Anterior cingulate cortex (tissue), 58 donors: ENCODE measurements at places on chromosomes 2 and 18.

DNA sequence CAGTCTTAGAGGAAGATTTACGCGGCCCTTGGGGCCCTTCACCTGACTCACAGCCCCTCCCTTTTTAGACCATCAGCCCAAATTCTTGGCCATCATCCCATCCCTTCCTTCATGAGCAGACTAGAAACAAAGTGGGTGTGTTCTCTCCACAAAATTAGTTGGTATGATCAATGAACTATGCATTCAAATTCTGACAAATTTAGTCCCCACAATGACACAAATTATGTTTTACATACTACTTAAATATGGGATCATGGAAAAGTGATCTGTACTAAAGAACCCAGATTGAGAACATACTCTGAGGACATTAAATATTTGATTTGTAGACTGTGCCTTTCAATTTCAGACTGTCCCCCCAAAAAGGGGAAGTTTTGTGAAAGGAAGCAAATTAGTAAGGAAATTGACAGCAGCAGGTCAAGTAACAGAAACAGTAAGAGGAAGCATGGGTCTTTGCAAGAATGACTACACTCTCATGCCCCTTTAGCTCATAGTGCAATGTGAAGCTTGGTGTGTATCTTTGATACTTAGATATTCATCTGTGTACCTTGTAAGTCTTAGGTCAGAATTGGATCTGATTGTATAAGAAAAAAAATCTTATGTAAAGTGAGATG lies 2.2 kb upstream of the MAPRE2 start:
- DNase-seq, result no peak

DNA sequence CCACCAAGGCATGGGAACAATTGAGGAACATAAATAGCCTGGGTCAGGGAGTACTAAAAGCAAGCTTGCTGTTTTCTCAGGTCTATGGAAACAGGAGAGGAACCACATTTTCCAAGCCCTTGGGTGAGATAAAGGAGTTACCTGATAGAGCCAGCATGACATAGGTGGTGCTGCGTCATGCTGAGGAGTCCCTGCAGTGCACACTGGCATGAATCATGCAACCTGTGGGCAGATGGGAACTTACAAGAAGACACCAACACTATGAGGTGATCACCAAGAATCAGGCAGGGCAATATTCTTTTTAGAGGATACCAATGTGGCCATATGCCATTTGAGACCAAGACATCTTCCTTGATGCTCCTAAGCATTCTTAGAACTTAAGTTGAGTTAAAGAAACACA lies 531.8 kb downstream of the ZEB2 start:
- DNase-seq, result no peak

DNA sequence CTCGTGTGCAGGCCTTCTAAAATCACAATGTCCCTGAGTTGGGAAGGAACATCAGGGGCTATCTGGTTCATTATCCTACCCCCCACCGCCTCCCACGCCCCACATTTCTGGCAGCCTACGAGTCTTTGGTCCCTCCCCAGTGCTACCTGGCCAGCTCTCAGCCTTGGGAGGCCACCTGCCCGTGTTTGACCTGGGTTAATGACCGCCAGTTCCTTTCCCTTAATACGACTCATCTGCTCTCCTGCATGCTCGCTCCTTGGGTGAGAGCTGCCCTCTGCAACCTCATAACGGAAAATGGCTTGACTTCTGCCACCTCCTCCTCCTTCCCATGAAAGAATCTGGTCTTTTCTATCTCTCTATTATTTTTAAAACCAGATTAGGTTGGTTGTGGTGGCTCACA lies 112.5 kb downstream of the NEDD4L start:
- DNase-seq, result no peak

DNA sequence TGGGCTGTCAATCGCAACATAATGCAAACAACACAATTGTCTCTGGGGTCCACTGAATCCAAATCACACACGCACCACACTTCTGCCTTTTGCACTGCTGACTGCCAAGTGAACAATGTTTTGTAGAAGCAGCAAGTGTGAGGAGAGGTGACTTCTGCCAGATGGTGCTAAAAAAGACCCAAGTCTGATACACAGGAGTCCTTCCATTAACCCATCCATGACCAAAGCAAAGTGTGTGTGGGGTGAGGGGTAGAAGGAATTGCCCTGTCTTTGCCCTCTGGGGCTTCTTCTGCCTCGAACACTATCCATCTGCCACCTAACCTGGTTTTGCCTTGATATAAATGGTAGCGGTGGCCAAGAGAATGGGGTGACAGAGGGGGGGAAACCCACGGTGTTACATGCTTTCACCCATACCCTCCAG lies 50.0 kb downstream of the C2orf42 start:
- no peak for DNase-seq

- DNase-seq, result no peak
Measured at GRCh38 chr18:37188016-37188791, 359.3 kb downstream of the KIAA1328 start.

GRCh38 chr2:126792993-126793392 lies 105.7 kb upstream of the TEX51 start:
- DNase-seq, result no peak

GRCh38 chr2:224171226-224171625 lies 132.1 kb upstream of the SERPINE2 start:
- no peak for DNase-seq

DNA sequence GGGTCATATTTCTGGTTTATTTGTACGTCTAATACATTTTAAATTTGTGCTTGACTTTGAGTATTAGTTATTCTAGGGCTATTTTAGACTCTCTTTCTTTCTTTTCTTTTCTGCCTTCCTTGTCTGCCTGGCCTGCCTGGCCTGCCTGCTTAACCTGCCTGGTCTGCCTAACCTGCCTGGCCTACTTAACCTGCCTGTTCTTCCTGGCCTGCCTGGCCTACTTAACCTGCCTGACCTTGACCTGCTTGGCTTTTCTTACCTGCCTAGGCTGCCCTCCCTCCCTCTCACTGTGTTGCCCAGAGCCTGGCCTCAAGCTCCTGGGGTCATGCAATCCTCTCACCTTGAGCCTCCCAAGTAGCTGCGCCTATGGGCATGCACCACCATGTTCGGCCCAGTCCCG lies 83.7 kb downstream of the PMAIP1 start:
- DNase-seq, result no peak

- DNase-seq, result no peak
Measured at GRCh38 chr2:222301053-222301795, 2.4 kb upstream of the PAX3 start.

GRCh38 chr18:50203801-50204604 lies 9.1 kb upstream of the MYO5B start:
- DNase-seq, result peak; percentile 11

DNA sequence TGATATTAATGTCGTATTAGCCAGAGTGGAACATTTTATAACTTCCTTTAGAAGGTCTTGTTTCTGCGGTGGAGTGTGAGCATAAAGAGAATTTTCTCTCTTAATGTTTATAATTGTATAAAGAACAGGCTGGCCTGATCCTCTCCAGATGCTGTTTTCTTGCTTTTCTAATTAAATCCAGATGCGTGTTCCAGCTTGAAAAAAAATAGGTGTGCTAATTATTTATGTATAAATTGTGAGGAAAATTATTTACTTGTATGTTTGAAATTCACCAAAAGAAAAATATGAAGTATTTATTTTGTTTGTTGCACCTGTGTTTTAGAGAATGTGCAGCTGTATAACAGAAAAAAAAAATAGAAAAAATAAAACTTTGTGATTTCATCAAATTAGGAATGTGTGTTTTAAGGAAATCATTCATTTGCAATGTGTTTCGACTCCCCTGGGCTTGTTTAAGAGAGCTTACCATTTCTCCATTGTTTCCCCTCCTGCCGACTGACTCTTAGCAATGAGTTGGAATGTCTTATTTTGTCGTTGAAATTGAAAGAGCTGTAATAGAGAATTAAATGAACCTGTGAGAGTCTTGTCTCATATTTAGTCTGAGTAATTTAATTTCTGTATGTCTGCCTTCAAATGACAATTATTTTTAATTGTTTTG lies 220.1 kb upstream of the NXPH2 start:
- DNase-seq, result no peak

DNA sequence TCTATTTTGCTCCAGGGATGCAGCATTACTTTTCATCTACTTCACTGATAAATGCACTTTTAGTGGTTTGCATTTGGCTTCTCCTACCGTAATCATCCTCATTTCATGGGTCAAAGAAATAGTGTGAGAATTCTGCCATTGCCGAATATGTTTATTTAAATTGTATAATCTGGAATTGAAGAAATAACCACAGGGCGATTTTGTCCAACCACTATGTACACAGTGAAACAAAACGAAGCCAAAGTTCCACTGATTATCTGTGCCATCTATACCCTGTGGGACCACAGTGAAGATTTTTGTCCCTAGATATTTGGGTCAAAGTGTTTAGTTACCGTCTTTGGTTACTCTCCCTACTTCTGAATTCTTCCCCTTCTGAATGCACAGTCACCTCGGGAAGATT lies 888.6 kb upstream of the NRXN1 start:
- no peak for DNase-seq

GRCh38 chr2:105369777-105370690 lies 28.8 kb downstream of the FHL2 start:
- DNase-seq, result peak; percentile 82

GRCh38 chr2:33085646-33086045 lies 138.9 kb downstream of the LTBP1 start:
- DNase-seq, result no peak

DNA sequence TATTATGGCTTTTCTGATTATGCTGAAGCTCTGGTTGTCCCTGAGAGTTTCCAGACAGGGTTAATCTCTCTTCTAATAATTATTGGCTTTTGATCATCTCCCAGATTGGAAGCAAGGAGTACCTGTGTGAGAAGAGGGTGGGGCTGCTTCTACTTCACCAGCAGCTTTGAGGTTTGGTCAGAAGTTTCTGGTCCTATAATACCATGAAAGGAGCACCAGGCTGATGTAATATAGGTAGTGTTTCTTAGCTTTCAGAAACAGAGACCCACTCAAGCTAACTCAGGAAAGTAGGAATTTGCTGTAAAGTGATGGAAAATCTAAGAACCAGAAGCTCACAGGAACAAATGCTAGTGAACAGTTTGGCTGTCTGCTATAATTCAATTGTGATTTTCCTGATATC lies 57.6 kb downstream of the SGPP2 start:
- DNase-seq, result no peak

DNA sequence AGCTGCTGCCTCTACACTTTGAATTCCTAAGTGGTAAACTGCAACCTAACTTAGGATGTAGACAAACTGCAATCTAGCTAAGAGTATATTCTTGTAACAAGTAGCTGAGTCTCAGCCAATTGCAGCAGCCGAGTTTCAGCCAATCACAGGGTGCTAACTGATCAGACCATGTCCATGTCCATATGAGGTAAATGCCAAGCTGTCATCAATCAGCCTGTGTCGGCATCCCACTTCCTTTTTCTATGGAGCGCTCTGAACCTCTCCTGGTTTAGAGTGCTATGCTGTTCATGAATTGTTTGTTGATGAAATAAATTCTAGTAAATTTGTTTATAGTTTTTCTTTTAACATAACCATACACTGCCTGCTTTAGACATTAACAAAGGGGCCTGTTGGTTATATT lies 408.8 kb downstream of the NBAS start:
- no peak for DNase-seq

DNA sequence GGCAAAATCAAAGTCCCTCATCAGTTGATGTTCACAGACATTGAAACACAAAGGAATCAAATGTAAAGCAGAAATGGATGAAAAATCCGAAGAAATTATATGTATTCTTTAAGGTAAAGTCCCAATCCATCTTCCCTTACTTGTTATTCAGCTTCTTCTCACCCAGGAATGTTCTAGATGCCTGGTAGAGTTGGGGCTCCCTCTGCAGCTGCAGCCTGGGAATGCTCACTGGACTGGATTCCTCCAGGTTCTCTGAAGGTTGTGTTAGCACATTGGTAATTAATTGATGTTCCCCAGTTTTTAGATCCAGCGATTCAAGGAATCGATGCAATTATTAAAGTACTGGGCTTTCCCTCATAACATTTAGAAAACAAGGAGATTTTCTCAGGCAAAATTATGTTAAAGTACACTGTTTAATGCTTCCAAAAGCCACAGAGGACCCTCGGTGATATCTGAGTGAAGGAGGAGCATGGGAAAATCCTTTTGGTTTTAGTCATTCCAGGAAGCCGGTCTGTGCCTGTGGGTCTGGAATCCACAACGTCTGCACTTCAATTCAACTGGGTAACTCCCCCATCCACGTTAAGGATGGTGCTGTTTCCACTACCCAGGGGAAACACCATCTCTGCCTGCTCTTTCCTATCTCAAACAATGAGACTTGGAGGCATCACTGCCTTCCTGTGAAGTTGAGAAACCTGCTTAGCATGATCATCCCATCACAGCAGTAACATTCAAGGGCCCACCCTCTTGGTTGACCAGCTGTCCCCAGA lies 22.0 kb downstream of the NTSR2 start:
- no peak for DNase-seq

DNA sequence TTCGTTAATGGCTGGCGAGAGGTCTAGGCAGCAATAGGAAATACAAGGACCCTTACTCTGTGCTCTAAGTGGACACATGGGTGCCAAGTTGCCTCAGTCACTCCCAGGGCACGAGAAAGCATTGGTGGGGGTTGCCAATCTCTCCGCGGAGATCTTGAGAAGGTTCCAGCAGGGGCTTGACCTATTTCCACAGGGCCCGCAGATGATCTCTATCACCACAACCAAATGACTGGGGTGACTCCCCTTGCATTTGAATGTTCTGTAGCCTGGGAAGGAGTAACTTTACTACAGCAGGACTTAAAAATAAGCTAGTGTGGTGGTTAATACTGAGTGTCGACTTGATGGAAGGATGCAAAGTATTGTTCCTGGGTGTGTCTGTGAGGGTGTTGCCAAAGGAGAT lies 8.1 kb downstream of the CDC42EP3 start:
- DNase-seq, result no peak

- no peak for DNase-seq
Measured at GRCh38 chr18:6199777-6200176, 214.9 kb downstream of the L3MBTL4 start.
